Fibroblast of the conjunctiva (primary cell): ENCODE measurements at places on chromosomes 12 and 14.

GRCh38 chr12:43882578-43883178, 46.8 kb downstream of the TMEM117 start:
- DNase-seq = peak; percentile 61

DNA sequence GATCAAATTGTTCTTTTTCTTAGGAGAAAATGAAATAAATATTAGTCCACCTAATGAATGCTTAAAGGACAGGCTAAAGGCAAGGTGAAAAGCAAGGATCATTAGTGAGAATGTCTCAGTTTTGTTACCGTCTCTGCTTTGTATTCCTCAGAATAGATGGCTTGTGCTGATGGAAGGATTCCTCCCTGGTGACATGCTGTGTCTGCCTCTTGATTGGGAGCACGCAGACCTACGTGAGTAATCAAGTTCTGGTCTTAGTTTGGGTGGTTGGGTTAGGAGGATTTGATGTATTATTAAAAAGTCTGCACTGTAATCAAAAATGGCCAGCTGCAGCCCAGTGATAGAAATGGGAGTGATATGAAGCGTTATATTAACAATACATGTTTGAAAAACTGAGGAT, 78.8 kb upstream of the RTL1 start:
- DNase-seq = no peak

DNA sequence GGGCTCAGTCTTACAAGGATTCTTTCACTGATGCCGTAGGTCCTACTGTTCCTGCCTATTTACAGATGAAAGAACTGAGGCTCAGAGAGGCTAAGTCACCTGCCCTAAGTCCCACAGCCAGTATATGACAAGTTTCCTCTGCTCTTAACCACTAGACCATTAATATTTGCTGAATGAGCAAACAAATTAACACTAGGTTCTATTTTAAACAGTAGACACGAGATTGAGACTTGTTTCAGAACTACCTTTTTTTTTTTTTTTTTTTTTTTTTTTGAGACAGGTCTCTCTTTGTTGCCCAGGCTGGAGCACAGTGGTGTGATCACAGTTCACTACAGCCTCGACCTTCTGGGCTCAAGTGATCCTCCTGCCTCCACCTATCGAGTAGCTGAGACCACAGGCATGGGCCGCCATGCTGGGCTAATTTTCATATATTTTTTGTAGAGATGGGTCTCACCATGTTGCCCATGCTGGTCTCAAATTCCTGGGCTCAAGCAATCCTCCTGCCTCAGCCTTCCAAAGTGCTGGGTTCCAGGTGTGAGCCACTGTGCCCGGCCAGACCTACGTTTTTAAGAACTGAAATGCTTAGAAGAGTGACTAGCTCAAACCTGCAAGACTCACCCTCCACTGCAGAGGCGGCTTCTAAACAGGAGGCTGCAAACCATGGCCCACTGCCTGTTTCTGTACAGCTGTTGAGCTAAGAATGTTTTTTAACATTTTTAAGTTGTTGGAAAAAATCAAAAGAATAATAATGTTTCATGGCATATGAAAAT, 12.9 kb downstream of the SYNE3 start:
- no peak for DNase-seq

DNA sequence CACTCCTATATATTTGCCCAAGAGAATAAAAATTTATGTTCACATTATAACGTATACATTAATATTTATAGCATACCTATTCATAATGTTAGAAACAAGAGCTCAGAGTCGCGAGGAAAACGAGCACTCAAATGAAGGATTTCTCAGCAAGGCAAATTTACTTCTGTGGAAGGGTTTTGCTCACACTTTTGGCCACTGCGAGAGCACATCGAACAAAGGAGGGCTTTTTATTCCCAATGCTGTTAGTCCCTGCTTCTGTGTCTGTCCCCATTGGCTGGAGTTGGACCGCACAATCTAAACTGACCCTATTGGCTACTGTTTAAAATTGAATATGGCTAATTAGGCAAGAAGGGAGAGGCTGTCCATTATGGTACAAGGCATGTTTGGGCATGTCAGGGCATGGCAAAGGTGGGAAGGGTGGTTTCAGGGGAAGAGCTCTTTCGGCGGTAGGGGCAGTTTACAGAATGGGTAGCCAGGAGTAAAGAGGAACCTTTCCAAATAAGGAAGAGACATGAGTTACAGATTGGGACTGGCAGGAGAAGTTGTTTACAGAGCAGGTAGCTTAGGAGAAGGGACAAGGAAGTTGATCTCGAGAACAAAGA, 702.9 kb downstream of the TRHDE start:
- DNase-seq = no peak

DNA sequence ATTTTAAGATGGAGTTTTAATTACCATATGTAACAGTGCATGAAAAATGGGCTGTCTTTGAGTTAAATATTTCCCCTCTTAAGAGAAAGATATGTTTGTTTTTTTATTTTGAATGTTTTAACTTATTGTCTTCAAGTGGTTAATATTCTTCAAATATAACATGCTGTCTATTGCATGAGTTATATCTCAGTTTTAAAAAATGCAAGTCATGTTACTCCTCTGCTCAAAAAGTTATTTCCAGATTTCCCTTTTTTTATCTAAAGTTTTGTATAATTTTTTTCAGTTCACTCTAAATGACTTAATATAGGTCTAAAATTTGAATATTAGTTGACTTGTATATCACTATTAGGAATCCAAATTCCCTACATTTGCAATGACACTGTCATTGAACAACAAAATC, 5.9 kb upstream of the KCNMB4 start:
- no peak for DNase-seq

DNA sequence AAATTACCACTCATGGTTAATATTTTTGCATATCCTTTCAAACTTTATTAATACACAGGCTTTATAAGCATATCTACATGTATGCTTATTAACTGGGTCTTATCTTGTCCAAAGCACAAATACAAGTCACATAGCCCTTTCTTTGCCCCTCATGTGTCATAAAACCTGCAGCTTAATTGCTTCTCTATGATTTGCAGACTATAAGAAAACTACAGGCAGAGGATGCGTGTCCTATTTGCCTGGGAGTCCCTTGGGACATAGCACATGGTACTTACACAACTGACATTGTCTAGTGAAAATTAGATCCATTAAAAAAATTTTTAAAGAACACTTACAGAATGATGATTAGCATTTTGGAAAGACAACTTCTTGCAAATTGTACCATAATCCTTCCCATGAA, 190.5 kb upstream of the PLEKHA5 start:
- DNase-seq = no peak

- DNase-seq = no peak
Measured at GRCh38 chr12:76080017-76080728, 4.3 kb downstream of the NAP1L1 start.

GRCh38 chr12:78612190-78612589, 252.4 kb upstream of the SYT1 start:
- no peak for DNase-seq

DNA sequence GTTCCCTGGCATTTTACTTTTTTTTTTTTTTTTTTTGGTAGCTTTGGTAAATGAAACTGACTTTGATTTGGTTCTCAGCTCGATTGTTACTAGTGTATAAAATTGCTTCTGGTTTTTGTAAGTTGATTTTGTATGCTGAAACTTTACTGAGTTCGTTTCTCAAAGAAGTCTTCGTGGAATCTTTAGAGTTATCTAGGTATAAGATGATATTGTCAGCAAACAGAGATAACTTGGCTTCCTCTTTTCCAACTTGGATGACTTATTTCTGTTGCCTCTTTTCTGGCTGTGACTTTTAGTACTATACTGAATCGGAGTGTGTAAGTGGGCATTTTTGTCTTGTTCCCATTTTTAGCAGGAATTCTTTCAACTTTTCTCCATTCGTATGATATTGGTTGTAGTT, 28.1 kb downstream of the USP15 start:
- no peak for DNase-seq

DNA sequence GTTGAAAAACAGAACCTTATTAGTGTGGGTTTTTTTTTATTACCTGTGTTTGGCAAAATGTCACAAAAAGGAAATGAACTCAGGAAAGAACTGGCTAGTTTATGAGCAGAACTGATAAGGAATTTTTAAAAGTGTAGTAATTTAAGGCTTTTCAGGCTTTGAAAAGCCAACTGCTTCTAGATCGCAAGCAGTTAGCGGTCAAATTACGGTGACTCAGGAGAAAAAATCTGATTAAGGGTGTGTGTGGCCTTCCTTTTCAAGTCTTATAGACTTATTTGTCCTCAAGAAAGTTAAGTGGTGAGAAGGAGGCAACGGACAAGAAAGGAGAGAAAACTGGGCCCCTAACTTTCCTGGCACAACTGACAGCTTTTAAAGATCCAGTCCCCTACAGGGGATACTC, 33.4 kb downstream of the PDZRN4 start:
- no peak for DNase-seq

- no peak for DNase-seq
Measured at GRCh38 chr12:119169150-119169549, 9.6 kb upstream of the HSPB8 start.

DNA sequence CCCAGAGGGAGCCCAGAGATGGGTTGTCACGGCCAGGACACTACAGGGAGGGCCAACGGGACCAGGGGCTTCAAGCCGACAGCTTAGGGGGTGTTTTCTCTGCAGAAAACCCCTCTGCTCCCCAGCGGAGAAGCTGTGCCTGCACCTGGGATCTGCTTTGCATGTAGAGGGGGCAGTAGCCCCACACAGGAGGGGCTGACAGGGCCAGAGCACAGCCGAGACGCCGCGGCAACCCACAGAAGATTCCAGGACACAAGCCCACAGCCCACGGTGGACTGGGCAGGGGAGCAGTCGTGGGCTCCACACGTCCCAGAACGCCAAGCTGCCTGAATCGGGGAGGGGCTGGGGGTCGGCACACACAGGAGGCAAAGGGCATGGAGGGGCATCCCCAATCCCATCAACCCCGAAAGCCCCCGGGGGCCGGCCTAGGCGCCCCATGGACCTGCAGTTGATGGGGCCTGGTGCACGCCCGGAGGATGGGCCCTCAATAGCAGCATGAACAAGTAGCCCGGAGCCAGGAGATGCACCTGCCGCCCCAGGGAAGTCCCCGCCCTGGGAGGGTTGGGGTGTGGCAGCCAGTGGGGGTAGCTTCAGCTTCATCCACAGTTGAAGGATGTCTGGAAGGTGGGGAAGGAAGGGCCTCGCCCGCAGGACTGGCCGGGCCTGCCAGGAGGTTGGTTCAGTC, 30.5 kb upstream of the TMEM179 start:
- no peak for DNase-seq
